Left cardiac atrium (tissue), 4 donors: ENCODE measurements at places on chromosomes 7 and 10. TPM values are rescaled to one million over a fixed set of nuclear protein-coding genes. Genes with fewer than 3 reads are reported as not detected.

NRP1 gene
- 121 TPM for total RNA-seq

MRC1 gene
- 52.1 TPM for total RNA-seq

TMEM139 gene
- 2.3 TPM for total RNA-seq

HOXA5 gene
- 0.27 TPM for total RNA-seq

EBF3 gene
- 10.1 TPM for total RNA-seq

BTBD16 gene
- not detected for total RNA-seq

CYP26C1 gene
- 0.05 TPM for total RNA-seq

PKD1L1 gene
- 0.68 TPM for total RNA-seq

DNA sequence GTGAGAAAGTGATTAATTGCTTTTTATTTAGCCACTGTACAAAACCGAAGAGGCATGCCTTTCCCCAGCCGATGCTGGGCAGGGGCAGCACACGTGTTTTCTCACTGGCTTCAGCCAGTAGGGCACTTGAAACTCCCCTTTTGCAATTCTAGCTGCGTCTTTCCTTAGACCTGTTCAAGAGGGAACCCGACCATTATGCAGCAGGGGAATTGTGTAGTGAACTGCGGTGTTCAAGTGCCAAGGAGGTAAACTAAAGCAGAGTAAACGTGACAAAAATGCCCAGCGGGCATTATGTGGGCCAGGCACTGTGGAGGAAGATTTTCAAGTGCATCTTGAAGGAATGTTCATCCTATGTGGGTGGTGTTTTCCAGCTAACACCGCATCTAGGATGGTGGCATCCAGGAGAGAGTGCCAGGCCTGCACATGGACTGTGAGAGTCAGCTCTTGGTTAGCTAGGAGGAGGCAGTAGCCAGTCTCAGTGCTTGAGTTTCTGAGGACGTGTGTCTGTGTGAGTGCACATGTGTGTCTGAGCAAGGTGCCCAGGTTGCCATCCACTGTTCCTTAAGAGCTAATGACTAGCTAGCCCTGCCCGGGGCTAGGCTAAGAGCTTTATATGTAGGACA is 3.3 kb downstream of the WIPF3 start:
- no peak for DNase-seq

DNA sequence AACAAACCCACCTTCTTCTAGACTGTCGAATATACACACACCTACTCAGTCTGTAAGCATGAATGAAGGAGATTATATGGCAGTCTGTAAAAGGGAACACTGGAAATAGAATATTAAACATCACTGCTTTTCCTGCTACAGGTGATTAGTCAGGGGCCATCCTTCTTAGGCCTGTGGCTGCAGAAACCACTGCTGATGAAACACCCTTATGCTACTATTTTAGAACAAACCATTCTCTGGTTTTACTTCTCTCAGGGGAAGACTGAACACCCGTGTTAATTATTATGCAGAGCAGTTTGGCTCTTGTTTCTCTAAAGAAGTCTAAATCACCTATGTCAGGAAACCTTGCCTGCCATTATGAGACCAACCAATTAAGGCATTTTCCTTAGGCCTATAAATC is 351.1 kb upstream of the KLF6 start:
- no peak for DNase-seq

- no peak for DNase-seq
These were observed 58.9 kb downstream of the NAMPT start for GRCh38 chr7:106225856-106226255.

DNA sequence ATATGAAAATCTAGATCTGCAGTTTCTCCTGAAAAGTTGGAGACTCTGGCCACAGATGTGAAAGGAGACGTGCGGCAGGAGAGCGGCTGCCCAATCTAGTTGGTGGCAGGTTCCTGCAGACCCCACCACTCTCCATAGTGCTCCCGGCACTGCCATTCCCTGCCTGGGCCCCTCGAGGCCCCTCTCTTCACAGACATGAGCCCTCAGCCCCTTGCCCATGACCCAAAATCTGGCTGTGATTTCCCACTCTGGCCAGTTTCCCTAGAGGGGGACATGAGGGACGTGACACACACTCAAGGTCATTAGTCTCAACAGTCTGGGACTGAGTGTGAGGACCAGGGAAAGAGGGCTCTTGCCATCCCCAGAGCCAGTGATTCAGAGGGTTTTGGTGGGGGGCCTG is 138.7 kb downstream of the PTPN20 start:
- DNase-seq: no peak

DNA sequence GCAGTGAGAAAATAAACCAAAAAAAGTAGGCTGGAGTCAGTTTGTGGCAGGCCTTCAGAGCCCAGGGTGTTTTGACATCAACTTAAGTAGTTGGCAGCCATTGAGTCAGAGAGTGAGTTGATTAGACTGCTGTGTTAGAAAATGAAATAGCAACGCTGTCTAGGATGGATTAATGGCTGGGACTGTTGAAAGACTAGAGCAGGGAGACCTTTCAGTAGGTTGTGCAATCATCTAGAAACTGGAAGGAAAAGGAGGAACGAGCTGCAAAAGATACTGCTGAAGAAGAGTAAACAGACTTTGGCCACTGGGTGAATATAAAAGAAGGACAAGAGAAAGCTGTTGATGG is 28.6 kb upstream of the TRIL start:
- no peak for DNase-seq

- DNase-seq: no peak
These were observed 74.6 kb downstream of the VCL start for GRCh38 chr10:74072503-74072902.

- no peak for DNase-seq
These were observed 49.7 kb downstream of the SEC61G start for GRCh38 chr7:54709283-54709682.

- DNase-seq: no peak
These were observed 40.7 kb upstream of the EBLN1 start for GRCh38 chr10:22258471-22258870.

GRCh38 chr7:106255246-106255645 is 29.5 kb downstream of the NAMPT start:
- no peak for DNase-seq

GRCh38 chr7:140005341-140005740 is 57.4 kb downstream of the PARP12 start:
- no peak for DNase-seq

- no peak for DNase-seq
These were observed 188.4 kb upstream of the LYZL1 start for GRCh38 chr10:29100505-29100904.

- DNase-seq: no peak
These were observed 657.8 kb downstream of the SORCS1 start for GRCh38 chr10:106506526-106507283.

DNA sequence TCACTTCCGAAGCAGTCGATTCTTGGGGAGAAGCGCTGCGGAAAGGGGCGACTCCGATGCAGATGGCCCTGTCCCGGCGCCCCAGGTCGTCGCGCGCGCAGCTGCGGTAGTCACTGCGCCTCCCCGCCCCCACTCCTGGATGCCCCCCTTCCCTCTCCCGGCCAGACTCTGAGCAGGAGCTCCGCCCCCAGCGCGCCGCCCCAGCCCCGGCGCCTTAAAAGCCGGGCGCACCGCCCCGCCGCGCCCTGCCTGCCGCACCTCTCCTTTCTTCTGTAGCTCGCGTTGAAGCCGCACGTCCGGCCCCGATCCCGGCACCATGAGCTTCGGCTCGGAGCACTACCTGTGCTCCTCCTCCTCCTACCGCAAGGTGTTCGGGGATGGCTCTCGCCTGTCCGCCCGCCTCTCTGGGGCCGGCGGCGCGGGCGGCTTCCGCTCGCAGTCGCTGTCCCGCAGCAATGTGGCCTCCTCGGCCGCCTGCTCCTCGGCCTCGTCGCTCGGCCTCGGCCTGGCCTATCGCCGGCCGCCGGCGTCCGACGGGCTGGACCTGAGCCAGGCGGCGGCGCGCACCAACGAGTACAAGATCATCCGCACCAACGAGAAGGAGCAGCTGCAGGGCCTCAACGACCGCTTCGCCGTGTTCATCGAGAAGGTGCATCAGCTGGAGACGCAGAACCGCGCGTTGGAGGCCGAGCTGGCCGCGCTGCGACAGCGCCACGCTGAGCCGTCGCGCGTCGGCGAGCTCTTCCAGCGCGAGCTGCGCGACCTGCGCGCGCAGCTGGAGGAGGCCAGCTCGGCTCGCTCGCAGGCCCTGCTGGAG is at the start of gene INA:
Gene INA, plus strand, starts transcription at position 243 of the 817 bp plus-strand sequence. Its CDS starts 74 bp downstream, at position 317.
- no peak for DNase-seq

- DNase-seq: no peak
These were observed 28.7 kb downstream of the CRTAC1 start for GRCh38 chr10:98001736-98002135.

GRCh38 chr7:152663148-152663740 is 12.7 kb downstream of the XRCC2 start:
- no peak for DNase-seq

- no peak for DNase-seq
These were observed 488.5 kb downstream of the ANKRD7 start for GRCh38 chr7:118713039-118713438.
